Right renal pelvis (tissue), 4 donors: ENCODE measurements at places on chromosomes 12 and 14. TPM values are rescaled to one million over a fixed set of nuclear protein-coding genes. Genes with fewer than 3 reads are reported as not detected.
A peak's percentile ranks its signal among the peaks of the same experiment; 100 is the strongest.

DNA sequence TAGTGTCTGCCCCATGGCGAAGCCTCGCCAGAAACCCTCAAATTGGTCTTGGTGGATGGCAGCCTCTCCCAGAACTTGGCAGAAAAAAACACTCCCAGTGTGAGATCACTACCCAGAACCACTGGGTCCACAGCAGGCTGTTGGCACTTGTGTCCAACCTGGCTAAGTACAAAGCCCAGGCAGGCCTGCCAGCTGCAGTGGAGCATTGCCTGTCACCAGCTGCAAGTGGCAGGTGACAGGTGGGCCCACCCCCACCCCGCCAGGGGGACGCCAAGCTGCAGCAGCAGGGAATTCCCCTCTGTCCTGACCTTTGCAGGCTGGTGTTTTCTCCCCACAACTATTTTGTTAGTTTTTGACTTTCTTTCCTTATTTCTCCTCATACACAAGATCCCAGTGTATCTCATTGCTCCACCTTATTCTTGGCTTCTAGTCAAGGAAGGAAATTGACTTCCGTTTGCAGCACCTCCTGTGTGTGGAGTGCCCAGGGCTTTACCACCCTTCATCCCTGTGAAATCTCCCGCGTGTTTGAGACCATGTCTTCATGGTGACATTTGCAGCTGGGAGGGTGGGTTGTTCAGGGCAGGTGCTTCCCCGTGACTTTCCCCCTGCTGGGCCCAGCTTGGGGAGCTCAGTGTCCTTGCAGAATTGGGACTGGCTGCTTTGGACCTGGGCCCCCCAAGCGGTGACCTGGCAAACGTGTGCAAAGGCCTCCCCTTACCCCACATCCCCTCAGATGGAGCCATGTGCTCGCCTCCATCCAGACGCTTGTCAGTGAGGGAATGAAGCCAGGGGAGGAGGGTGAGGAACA lies 73.8 kb upstream of the RIN3 start:
- no peak for DNase-seq

- no peak for DNase-seq
Measured at GRCh38 chr14:82094829-82095345, 561.2 kb upstream of the SEL1L start.

DNA sequence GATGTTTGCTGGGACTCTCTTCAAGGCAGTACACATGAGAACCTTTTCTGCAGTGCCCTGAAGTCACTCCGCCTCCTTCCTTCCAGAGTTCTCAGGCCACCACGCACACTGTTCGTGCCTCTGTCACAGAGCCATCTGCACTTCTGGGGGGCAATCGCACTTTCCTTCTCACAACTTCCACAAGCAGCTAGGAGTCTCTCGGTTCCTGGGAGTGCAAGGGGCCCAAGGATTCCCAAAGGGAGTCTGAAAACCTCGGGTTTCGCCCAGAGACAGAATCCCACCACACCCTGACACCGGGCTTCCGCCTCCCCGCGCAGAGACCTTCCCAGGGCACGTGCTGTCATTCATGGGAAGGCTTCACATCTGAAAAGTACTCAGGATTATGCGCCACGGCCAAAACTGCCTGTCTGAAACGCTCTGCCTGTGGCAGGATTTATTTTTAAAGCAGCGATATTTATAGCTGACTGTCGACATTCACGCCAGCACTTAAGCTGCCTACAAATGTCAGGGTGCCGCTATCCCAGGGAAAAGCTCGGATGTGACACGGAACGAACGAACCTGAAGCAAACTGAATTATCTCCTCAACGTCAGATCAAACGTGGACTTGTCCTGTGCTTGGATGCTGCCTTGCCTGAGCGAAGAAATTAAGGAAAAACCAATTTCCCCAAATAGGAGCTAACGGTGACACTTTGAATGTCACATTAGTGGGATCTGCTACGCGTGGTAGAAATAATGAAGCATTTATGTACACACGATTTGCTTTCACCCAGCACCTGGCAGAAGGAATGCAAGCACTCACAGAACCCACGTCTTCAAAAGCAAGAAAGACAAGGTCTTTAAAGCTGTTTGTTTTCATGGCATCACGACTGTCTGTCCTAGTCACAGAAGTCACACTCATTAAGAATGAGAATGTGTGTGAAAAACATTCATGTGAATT lies 154.0 kb downstream of the PIWIL1 start:
- DNase-seq: no peak

DNA sequence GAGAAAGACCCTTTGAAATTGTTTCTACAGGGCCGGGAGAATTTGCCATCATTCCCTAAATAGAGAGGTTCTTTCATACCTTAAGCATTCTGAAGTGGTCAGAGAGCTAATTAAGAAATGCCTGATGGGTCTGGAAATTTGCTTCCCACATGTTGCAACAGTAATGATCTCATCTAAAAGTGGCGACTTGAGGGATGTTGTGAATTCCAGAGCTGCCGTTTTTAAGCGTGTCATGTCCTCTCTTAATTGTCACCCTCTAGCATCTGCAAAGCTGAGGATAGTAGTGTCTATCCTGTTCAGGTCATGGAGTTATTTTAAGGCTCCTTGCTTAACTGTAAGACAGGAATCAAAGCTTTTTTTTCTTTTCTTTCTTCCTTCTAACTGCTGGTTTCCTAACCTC lies 60.4 kb downstream of the FOS start:
- no peak for DNase-seq

DNA sequence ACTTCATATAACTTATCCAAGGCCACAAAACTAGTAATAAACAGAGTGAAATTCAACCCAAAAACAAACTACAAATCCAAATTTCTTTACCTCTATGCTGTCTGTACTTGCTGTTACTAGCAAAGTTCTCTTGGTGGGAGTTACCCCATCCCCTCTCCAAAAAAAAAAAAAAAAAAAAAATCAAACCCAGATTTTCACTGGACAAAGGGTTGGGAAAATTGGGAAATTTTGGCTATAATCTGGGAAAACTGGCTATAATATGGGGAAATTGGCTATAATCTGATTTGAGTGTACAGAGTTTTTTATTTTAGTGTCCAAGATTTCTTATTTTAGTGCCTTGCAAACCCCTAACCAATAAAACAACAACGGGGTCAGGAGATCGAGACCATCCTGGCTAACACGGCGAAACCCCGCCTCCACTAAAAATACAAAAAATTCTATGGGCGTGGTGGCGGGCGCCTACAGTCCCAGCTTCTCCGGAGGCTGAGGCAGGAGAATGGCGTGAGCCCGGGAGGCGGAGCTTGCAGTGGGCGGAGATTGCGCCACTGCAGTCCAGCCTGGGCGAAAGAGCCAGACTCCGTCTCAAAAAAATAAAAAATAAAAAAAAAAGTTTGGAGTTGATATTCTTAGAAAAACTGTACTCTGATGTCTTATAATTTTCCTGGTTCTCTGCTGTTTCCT lies 148.4 kb downstream of the CHST11 start:
- no peak for DNase-seq

DNA sequence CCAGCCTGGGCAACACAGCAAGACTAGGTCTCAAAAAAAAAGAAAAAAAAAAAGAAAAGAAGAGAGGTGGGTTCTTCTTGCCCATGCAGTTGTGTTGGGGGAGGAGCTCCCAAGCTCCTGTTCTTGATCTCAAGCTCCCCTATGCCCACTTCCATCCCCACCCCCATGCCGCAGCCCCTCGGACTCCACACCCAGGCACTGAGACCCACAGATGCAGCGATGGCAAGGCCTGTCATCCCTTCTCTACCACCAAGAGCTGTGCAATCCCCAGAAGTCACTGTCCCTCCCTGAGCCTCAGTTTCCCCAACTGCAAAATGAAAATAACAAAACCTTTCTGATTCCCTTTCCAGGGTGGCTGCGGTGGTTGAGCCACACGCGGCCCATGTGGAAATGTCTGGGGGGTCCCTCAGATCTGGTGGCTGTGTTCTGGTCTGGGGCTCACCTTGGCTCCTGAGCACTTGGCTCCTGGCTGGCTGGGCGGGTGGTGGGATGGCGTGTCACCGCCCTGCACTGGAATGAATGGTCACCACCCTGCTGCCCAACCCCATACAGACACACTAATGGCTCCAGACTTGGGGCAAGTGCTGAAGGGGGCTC lies 22.6 kb upstream of the KIF26A start:
- no peak for DNase-seq

GRCh38 chr14:37232907-37233481 lies 35.3 kb downstream of the MIPOL1 start:
- no peak for DNase-seq

GRCh38 chr14:71701990-71702389 lies 230.2 kb upstream of the RGS6 start:
- no peak for DNase-seq

DNA sequence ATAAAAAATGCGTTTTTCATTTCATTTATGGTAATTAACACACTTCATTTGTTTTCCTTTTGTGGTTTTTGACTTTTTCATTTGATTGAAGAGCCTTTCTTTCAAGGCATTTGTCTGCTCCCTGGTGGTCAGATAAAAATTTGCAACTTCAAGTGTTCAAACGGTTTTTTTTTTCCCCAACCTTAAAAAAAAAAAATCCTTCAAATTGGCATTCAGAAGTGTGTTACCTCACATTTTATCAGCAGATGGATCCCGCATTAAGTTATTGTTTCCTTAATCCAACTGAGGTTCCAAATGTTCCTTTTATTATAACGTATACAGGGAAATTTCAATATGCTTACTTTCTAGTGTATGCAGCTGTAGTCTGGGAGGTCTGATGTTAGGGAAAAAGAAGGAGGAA lies 47.2 kb downstream of the MYF5 start:
- DNase-seq: peak; percentile 35

DNA sequence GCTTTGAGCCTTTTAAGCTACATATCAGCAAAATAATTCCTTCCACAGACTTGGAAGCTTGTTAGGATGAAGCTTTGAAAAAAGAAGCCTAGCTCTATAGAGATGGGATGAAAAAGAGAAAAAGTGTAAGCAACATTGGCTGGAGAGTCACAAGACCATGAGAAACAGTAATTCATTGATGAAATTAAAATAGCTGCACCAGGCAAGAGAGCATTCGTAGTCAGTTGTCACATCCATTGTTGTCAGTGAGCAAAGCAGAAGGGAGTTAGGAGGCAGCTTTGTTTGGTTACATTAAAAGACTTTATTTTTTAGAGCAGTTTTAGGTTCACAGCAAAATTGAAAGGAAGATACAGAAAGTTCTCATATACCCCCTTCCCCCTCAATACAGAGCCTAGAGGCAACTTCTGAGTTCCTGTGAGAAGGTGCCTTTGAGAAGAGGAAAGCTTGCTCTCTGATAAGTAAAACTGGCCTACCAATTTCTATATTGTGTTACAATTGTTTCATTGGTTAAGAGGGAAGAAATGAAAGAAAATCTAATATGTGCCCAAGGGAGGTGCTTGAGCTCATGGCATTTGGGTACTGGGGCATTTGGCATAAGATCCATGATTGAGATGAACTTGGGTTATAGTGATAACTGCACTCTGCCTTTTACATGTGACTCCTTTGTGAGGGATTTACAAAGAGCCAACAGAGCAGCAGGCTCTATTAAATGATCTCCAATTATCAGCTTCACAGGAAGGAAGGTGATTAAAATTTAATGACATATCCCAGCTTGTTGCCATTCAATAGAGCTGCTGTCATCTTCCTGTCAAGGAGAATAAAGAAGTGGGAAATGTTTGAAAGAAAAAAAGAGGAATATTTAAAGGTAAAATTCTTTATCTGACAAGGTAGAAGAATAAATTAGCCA lies 361.3 kb upstream of the TMTC1 start:
- no peak for DNase-seq

- no peak for DNase-seq
Measured at GRCh38 chr12:44873898-44874297, 2.2 kb downstream of the NELL2 start.

- no peak for DNase-seq
Measured at GRCh38 chr12:121957861-121958515, 39.6 kb downstream of the CFAP251 start.

- DNase-seq: no peak
Measured at GRCh38 chr12:34388636-34389377, 366.5 kb downstream of the ALG10 start.

DNA sequence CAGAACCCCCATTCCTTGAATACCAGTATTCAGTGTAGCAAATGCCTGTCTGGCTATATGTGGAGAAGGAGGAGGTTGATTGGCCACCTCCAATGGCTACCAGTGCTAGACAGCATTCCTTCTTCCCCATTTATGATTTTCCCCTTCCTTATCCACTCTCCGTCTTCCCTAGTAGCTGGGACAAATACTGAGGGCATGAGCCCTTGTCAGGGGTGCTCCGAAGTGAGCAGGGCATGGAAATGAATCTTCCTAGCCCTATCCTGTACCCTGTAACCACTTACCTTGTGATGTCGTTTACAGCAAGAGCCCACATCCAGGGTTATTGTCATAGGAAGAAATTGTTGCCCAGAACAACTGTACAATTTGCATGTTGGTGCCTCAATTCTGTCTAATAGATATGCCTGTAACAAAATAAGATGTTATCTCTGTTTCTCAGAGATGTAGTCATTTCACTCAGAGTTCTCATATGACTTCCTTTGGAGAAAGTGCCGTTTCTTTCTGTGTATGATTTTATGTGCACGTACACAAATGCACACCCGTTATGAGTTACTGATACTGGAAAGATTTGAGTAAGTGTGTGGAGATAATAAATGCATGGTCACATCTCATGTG lies 423.7 kb downstream of the EGLN3 start:
- DNase-seq: no peak

- DNase-seq: no peak
Measured at GRCh38 chr12:94080341-94081009, 67.9 kb upstream of the PLXNC1 start.

GRCh38 chr14:90900476-90901083 lies 84.3 kb upstream of the TTC7B start:
- no peak for DNase-seq

GRCh38 chr14:24404814-24405213 lies 6.0 kb downstream of the NYNRIN start:
- no peak for DNase-seq

- no peak for DNase-seq
Measured at GRCh38 chr12:80777587-80777986, 60.9 kb downstream of the MYF5 start.

GRCh38 chr14:51342226-51342625 lies 102.2 kb downstream of the TMX1 start:
- no peak for DNase-seq

DNA sequence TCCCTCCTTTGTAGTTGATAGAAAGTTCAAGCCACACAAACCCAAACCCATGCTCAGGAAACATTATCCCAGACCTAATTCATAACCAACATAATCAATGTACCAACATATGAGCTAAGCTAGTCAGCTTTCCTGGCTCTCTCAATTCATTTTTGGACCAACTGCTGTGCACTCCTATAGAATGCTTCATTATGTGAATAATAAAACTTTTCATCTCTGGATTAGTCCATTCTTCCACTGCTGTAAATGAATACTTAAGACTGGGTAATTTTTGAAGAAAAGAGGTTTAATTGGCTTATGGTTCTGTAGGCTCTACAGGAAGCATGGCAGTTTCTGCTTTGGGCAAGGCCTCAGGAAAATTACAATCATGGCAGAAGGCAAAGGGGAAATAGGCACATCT lies 651.9 kb downstream of the RERGL start:
- no peak for DNase-seq

GRCh38 chr14:38873941-38874612 lies 229.0 kb downstream of the SEC23A start:
- no peak for DNase-seq

Gene SERPINA5
- polyA plus RNA-seq: 9.6 TPM

Gene LMO3
- polyA plus RNA-seq: 2.4 TPM

Gene SYT1
- polyA plus RNA-seq: 17.0 TPM

Gene FITM1
- polyA plus RNA-seq: 1.1 TPM

Gene DEGS2
- 14.1 TPM for polyA plus RNA-seq

Gene IAPP
- not detected for polyA plus RNA-seq

Gene SLC25A21
- 3.1 TPM for polyA plus RNA-seq

Gene CHGA
- polyA plus RNA-seq: not detected

Gene DEPDC4
- 4.6 TPM for polyA plus RNA-seq

Gene EPYC
- polyA plus RNA-seq: not detected

Gene BDKRB1
- polyA plus RNA-seq: 0.31 TPM

Gene KCNK10
- polyA plus RNA-seq: 0.29 TPM

Gene FGF6
- 0.10 TPM for polyA plus RNA-seq

Gene CYP27B1
- 1.1 TPM for polyA plus RNA-seq
